ENCODE measurements at places on chromosomes 12 and 14.

DNA sequence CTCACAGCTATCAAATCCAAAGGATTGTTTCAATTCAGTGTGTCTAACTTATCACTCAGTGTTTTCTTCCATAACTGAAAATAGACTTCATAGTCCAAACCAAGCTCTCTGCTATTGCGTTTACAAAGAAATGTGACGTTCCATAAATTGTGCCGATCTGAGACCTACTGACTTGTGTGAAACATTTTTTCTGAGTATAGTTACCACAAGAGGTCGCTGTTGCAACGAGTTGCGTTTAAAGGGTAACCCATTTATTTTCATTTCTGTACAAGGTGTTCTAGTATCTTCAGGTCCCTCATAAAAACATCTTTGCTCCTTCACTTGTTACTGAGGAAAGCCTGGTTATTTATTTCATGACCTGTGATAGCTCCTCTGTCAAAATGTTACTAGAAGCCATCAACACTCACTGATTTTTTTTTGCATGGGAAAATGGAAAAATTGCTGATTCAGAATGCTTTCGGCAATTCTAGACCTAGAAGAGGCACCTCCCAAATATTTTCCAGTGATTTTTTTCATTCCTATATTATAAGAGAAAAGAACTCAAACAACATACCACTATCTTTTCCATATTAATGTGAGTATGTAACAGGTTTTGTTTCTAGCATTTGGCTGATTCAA, 60.9 kb upstream of the OR4E1 start:
- DNase-seq, result peak; percentile 1

GRCh38 chr12:42704340-42704739, 114.8 kb upstream of the PRICKLE1 start:
- no peak for DNase-seq

DNA sequence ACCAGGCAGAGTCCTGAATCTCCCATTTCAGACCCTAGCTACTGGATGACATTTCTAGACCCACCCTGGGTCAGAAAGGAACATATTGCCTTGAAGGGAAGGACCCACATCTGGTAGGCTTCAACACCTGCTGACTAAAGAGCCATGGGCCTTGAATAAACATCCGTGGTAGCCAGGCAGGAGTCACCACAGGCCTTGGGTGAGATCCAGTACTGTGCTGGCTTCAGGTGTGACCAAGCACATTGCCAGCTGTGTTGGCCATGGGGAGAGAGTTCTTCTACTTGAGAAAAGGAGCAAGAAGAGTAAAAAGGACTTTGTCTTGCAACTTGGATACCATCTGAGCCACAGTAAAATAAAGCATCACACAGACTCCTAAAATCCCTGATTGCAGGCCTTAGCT, 332.6 kb downstream of the SLC16A7 start:
- no peak for DNase-seq

- no peak for DNase-seq
Measured at GRCh38 chr12:93729934-93730333, 52.8 kb downstream of the CRADD start.

DNA sequence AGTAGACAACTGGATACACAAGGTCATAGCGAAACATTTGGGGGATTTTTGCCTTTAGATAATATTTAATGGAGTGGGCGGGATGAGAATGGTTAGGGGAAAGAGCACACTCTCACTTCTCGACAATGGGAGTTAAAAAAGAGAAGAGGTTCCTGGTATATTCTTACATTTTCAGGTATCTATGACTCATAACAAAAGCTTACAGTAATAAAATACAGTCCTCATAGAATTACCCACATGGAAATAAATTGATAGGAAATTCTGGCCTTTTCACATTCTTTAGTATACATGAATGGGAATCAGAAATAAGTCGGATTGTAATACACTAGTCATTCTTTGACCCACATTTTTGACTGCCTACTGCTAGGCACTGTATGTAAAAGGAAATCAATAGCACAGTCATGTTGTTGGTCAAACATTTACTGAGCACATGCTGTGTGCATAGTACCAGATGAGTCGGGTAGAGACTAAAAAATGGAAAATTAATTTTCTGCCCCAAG, 8.2 kb upstream of the CRADD start:
- no peak for DNase-seq

GRCh38 chr12:53975479-53976152, 862 bp upstream of the HOTAIR start:
- DNase-seq, result no peak
